Jurkat, Clone E6-1 (cell line): ENCODE measurements at places on chromosomes 12 and 14.

DNA sequence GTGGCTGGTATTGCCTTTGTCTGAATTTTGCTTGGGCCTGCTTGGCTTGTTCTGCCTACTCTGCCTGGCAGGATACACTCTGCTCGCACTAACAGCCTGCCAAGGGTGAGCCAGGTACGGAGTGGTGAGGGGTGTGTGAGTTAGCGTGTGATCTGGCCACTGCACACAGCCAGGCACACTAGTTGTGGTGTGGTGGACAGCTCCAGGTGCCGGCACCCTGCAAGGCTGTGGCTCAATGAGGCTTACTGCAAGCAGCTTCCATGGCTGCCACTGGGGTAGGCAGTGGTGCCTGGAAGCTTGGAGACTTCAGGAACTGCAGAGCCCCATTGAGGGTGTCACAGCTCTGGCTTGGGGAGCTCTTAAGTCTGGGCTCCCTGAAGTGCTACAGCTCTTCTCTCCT, 87.4 kb downstream of the GPHN start:
- no peak for DNase-seq

DNA sequence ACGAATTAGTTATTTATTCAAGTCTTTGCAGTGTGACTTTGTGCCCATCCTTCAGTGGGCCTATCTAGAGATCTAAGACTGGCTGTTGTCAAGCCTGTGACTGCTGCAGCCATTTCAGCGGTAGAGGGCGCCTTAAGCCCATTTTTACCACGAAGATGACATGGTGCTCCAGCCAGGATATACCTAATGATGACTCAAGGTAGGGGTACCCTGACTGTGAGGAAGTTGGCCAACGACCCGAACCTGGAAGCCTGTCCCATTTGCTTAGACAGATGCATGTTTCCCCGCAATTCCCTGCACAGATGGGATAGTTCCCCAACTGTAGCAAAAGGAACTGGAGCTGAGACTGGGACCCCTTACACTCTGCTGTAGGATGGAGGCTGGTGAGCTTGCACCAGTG, 41.3 kb downstream of the RAB3IP start:
- peak; percentile 4 for DNase-seq

GRCh38 chr14:26993556-26993955, 395.7 kb upstream of the NOVA1 start:
- DNase-seq: no peak

GRCh38 chr14:94330432-94330831, 7.3 kb upstream of the SERPINA6 start:
- DNase-seq: no peak

- DNase-seq: no peak
Measured at GRCh38 chr12:79689477-79690141, 1.2 kb downstream of the PAWR start.

DNA sequence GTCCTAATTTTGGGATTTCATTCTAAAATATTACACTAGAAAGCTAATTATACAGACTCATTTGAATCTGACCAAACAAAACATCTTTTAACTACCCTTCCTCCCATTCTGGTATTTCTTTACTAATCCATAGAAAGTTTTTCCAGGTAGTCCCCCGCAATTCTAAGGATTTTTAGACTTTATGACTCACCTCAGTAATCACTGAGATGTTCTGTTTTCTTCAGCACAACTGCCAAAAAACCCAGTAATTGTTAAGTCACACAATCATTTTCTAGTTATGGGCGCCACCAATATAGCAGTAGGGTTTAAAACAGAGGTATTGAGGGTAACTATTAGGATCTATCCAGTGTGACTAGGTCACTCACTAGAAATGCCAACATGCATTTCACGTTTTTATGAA, 1.6 kb upstream of the ARID4A start:
- DNase-seq: no peak

DNA sequence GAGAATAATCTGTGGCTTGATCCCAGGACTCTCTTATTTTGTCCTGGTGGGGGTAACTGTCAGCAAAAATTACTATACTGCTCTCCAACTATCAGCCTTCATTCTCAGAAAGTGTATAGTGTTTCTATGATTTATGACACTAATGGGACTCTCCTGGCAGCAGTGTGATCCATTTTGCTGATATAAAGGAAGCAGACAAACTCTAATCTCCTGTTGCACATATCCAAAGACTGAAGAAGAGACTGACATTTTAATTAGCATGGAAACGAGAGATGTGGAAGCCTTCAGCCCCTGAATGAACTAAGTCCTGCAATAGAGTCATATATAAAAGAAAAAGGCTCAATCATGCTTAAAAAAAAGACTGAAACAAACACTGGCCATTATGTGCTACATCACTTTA, 127.8 kb upstream of the SSTR1 start:
- DNase-seq: no peak

DNA sequence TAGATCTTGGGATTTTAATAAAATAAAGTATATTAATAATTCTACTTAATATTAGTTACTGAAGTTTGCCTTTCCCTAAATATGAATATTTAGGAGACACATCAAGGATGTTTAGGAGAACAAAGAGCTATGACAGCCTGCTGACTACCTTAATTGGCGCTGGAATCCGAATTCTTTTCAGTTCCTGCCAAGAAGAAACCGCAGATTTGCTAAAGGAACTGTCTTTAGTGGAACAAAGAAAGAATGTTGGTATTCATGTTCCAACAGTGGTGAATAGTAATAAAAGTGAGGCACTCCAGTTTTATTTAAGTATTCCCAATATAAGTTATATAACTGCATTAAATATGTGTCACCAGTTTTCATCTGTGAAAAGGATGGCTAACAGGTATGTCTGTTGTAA, 54.5 kb downstream of the MIS18BP1 start:
- DNase-seq: no peak

- DNase-seq: no peak
Measured at GRCh38 chr14:34420547-34421150, 41.4 kb downstream of the SPTSSA start.

- DNase-seq: no peak
Measured at GRCh38 chr14:24857277-24857676, 192.7 kb downstream of the STXBP6 start.

GRCh38 chr12:72631926-72632685, 359.9 kb downstream of the TRHDE start:
- no peak for DNase-seq

- no peak for DNase-seq
Measured at GRCh38 chr12:22624548-22624869, 462 bp upstream of the ETNK1 start.

DNA sequence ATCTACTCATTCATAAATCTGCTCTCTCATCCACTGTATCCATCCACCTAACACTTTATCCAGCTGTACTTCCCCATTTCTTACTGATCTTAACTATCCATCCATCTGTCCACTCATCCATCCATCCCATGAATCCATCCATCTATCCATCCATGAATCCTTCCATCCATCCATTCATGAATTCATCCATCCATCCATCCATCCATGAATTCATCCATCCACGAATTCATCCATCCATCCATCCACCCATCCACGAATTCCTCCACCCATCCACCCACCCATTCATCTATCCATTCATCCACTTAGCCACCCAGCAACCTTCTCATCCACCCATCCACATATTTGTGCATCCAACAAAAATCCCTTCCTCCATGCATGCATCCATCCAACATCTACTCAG, 128.6 kb upstream of the MYL2 start:
- no peak for DNase-seq
